DND-41 (cell line): ENCODE measurements at places on chromosomes 16 and 17.
A peak's percentile ranks its signal among the peaks of the same experiment; 100 is the strongest.

DNA sequence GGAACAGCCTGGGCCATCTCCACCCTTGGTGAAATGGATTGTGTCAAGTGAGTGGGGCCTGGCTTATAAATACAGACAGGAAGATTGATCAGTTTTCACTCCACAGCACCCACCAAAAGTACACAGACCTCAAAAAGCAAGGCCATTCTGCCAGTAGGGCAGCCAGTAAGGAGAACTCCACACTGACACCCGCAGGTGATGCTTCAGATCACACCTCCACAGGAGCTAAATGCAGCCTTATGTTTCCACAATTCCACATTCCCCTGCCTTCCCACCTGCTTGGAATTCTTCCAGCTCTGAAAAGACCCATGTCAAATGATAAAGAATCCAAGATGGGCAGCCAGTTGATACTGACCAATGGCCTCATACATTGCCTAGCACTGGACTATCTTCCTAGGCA lies 191.1 kb downstream of the ZFHX3 start:
- peak; percentile 37 for DNase-seq

DNA sequence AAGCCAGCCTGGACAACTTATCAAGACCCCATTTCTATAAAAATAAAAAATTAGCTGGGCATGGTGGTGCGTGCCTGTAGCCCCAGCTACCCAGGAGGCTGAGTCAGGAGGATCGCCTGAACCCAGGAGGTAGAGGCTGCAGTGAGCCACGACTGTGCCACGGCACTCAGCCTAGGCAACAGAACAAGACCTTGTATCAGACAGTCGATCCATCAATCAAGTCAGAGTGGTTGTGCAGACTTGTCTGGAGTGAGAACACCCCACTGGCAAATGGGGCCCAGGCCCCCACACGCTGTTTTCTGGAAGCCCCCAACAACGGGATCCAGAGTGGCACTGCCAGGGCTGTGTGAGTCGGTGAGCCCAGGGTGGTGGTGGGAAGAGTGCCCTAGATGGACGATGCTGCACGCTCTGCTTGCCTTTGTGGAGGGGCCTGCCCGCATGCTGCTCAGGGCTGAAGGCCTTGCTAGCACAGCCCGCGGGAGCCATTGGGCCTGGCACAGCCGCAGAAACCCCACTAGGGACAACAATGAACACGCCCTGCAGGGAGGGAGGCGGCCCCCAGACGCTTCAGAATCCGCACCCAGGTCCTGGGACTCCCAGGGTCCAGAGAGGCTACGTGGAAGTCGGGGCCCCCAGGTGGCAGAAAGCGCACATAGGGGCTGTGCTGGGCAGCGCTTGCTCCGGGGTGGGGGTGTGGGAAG lies 80.1 kb upstream of the GNG13 start:
- DNase-seq: no peak

- DNase-seq: no peak
These were observed 336.2 kb downstream of the XYLT1 start for GRCh38 chr16:17134586-17134985.

DNA sequence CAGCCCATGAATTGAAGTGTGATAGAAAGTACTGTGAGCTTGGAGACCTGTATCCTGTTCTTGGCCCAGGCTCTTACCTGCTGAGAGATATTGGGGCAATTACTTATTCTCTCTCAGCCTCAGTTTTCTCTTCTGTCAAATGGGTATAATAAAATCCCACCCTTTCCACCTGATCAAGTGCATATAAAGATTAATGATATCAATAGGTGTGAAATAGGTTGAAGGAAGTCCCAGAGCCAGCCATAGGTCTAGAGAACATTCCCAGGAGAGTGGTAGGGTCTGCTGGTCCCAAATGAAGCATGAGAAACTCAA lies 81.2 kb downstream of the GNAO1 start:
- DNase-seq: no peak

DNA sequence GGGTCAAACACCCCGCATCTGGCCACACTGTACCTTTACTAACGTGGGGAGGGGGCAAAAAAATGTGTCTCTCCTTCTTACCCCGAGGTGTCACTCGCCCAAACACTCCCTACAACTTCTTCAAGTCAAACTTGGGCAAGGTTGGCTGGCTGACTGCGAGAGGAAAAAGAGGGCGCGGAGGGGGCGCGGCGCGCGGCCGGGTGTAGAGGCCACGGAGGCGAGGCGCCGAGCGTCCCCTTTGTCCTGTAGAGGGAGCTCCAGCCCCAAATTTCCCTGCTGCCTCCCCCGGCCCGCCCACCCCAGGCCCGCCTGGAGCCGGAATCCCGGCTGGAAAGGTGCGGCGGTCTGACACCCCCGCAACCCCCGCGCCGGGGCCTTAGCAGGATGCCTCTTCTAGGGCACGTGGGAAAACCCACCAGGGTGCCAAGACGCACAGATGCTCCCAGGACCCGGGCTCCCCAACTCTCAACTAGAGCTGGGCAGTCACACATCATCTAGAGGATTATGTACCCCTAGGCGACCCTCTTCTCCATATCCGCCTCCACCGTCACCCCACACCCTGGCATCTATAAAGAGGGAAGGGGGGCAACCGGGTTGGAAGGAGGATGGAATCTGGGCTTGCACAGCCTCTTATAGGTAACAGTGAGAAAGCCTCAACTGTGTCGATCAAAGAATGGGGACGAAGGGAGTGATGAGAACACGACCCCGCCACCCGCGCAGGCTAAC lies 4.2 kb downstream of the IRX3 start:
- DNase-seq: peak; percentile 65

DNA sequence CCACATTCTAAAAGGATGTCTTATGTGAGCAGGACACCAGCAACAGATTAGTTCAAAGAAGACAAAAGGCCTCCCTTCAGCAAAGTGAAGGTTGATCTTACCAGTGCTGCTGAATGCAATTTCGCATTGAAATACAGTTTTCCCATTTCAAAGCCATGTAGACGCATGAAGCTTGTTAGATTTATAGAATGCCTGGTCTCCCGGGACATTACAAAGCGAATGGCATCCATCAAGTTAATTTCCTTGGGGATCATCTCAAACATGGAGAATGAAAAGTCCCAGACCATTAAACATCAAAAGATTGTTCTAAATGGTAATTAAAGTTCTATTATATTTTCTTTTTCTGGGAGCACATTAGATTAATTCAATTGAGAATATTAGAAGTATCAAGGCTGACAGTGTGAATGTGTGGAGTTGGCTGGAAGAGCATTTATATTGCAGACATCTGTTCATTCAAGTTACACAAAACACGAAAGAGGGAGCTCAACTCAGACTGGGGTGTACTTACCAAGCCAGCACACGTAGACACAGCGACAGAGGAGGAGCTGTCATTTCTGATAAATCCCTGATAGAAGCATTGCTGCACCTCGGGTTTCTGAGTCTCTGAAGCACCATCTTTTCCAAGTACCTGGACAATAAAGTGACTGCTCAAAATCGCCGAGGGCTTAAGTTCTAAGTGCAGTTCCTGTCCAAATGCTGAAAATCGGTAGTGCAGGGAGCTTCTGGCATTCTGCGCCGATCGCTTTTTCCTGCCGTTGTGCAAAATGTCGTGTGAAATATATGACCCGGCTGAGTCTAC lies 3.8 kb downstream of the ADAMTS18 start:
- DNase-seq: no peak

DNA sequence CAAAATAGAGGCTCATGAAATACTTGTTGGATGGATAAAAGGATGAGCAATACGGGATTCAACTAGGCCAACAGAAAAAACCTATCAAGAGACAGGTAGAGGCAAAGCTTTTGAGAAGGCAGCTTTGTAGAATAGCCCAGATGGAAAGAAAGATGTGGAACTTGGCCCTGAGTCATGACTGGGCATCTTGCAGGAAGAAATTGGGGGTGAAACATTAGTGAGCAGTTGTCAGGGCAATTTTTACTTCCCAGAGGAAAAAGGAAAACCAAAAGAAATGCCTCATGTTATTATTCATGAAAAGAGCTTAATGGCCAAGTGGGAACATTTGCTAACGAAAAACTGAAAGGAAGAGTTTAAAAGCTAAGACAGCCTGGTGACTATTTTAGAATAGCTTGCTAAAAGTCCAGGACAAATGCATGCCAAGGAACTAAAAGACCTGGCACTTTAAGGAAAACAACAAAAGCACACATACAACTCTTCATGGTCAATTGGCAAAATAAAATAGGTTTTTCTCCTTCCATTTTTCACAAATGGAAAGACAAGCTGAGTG lies 180.1 kb downstream of the HS3ST3A1 start:
- no peak for DNase-seq
